ENCODE measurements at places on chromosomes 3 and 15.

GRCh38 chr3:56025326-56025725 lies 442.9 kb downstream of the ERC2 start:
- no peak for DNase-seq

GRCh38 chr15:101579631-101580163 lies 72.5 kb downstream of the TM2D3 start:
- no peak for DNase-seq

DNA sequence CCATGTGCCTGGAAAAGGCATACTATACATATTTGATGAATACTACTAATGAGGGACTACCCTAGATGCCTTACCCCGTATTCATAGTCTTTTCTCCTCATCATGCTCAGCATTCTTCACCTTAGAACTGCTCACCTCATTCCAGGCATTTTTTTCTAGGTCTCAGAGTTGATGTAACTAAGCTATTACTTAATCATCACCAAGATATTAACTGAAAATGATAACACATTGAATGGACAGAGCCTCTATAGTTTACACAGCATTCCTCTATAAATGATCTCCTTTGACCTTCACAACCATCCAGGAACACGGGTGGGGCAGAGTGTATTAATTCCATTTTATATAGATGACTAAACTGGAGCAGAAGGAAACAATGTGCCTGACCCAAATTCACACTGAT lies 174.1 kb upstream of the DPH6 start:
- no peak for DNase-seq

GRCh38 chr15:67108122-67108961 lies 42.9 kb downstream of the SMAD3 start:
- DNase-seq, result peak; percentile 77

- no peak for DNase-seq
Measured at GRCh38 chr3:21524133-21524532, 226.9 kb downstream of the ZNF385D start.

- no peak for DNase-seq
Measured at GRCh38 chr3:127787571-127788365, 34.5 kb downstream of the MGLL start.
